ENCODE measurements at places on chromosomes 1 and 21.
A peak's percentile ranks its signal among the peaks of the same experiment; 100 is the strongest.

GRCh38 chr1:18875107-18875795 lies 15.8 kb upstream of the TAS1R2 start:
- DNase-seq = peak; percentile 19

DNA sequence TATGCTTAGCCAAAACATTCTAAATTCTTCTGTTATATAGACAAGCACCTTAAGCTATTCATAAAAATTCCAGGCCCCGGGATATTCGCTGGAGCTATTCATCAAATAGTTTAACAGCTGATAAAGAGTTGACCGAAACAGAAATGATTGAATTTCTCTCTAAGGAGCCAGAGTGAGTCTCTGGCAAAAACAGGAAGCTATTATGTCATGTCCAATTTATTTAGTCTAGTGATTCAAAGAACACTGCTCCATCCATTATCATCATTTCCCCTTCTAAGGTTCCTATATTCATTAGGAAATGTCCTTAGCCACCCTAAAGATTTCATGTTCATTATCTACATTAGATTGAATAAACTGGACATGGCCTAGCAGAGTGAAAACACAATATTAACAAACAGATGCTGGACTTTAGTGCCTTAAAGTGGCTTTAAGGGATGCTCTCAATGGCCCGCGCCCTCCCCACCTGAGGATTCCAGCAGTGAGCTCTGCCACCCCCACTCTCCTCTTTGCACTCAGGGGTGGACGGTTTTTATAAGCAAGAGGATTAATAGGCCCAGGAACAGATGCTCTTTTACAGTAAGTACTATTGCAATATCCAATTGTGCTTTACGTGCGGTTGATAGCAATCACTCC lies 122.1 kb upstream of the RGS1 start:
- DNase-seq = no peak

GRCh38 chr1:5053744-5054143 lies 399.3 kb downstream of the AJAP1 start:
- no peak for DNase-seq

DNA sequence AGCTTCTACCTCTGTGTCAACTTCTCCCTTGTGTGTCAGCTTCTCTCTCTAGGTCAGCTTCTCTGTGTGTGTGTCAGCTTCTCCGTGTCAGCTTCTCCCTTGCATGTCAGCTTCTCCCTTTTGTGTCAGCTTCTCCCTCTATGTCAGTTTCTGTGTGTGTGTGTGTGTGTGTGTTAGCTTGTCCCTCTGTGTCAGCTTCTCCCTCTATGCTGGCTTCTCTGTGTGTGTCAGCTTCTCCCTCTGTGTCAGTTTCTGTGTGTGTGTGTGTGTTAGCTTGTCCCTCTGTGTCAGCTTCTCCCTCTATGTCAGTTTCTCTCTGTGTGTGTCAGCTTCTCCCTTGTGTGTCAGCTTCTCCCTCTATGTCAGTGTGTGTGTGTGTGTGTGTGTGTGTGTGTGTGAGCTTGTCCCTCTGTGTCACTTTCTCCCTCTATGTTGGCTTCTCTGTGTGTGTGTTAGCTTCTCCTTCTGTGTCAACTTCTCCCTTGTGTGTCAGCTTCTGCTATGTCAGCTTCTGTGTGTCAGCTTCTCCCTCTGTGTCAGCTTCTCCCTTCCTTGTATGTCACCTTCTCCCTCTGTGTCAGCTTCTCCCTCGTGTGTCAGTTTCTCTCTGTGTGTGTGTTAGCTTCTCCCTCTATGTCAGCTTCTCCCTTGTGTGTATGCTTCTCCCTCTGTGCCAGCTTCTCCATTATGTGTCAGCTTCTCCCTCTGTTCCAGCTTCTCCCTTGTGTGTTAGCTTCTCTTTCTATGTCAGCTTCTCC lies 6.3 kb upstream of the UBXN10 start:
- no peak for DNase-seq

GRCh38 chr1:228286505-228287417 lies 78.9 kb downstream of the OBSCN start:
- DNase-seq = no peak

DNA sequence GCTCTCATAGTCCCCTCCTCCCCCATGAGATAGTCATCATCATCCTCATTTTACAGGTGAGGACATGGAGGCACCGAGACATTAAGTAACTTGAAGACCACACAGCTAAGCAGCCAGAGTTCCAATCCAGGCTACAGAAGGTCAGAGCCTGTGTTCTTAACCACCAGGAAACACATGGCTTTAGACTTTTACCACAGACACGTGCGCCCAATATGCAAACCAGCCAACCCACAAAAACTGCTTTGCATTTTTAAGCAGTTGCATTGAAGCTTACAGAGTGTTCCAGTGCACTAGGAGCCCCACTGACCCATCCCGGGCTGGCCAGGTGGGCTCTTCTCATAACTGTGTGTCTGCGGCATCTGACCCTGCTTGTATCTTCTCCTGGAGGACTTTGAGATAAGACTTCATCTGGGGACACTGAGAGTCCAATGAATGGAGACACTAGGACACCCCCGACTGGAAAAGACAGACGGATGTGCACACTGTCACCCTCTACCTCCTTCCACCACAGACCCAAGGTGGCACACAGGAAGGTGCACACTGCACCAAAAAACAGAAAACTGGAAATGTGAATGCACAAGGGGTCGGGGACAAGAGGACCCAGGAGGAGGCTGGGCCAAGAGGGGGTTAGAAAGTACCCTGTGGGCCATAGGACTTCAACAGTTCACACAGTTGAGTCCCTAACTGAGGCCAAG lies 56.4 kb downstream of the ETS2 start:
- DNase-seq = no peak

DNA sequence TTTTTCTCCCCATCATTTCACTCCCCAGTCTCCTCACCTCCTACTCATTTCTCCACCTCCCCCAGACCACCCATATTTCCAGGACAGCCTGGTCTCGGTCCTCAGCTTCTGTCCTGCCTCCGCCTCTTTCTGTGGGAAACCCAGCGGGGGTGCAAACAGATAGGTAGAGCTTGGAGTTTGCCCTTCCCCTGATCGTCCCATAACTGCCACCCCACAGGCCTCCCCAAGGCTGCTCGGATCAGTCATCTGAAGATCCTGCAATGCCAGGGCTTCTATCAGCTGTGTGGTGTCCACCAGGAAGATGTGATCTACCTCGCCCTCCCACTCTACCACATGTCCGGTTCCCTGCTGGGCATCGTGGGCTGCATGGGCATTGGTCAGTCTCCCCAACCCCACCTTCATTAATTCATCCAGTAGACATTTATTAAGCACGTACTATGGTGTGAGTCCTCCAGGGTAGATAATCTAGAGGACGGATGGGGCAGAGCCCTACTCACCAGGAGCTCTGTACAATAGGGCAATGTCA lies 1.7 kb downstream of the SLC27A3 start:
- no peak for DNase-seq

DNA sequence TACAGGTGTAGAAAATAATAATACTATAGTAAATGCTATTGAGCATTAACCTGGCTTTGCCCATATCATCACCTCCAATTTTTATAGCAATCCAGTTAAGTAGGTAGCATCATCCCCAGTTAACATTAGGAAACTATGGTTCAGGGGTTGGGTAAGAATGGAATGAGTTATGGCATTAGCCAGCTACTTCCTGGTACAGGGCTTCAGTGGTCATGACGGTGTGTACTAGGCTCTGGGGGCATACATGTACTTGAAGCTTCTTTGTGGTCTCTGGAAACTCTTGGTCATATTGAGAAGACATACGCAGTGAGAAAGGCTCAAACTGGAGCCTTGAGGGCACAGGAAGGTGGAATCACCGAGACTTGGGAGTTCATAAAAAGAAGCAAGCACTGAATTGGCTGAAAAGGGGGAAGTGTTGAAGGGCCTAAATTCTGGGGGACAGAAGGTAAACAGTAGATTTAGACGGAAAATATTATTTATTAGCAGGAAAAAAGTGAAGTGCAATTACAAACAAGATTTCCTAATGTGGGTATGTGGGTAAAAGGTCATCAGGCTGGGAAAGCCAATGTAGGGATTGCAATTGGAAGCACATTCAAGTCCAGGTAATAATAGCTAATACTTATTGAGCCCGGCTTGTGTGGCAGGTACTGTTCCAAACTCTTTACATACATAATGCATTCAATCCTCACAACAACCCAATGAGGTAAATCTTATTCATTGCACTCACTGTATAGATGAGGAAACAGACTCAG lies 114.2 kb upstream of the ATP1A1 start:
- no peak for DNase-seq

DNA sequence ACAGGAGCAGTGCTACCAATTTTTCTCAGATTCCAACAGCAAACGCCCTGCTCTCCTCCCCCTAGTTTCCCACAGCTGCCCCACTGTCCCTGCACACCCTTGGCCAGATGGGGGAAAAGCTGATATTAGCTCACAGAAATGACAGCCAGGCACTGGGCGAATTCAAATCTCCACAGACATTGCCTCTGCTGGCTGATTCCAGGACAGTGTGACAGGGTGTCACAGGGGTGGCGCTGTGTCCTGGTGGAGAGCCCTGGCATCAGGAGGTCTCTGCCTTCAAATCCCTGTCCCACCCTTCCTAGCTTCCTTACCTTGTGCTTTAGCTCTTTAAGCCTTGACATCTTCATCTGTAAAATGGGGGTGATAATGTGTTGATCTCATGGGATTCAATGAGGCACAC lies 10.4 kb downstream of the OLIG1 start:
- DNase-seq = no peak

GRCh38 chr1:13628711-13629110 lies 45.1 kb downstream of the PDPN start:
- DNase-seq = no peak

DNA sequence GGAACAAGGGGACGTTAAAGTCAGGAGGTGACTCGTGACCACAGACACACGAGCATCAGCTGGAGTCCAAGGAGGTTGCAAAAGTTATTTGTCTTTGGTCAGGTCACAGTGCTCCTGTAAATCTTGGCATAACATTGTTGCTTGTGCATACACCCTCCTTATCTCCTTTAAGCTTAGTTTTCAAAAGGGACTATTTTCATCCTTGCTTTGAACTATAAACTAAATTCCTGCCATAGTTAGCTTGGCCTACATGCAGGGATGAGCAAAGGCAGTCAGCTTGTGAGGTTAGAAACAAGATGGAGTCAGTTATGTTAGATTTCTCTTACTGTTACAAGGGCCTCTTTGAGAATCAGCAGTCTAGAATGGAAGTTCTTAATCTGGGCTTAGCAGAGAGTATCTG lies 28.0 kb upstream of the FASLG start:
- DNase-seq = no peak

Measured in esophagus squamous epithelium (tissue), 5 donors.